ENCODE measurements at places on chromosomes 7 and 10.

DNA sequence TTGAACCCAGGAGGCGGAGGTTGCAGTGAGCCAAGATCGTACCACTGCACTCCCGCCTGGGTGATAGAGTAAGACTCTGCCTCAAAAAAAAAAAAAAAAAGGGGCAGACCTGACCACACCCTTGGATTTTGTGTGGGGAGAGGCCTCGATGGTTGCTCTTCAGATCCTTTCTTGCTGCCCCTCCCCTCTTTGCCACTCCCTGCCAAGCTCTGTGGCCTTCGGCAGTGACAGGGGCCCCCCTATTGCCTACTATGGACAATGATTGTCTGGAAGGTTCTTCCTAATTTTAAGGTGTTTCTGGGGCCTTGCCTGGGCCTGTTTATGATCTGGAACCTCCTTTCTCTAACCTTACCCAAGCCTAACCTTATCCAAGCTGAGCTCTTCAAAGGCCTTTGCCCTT, 795 bp downstream of the PRF1 start:
- DNase-seq: no peak

GRCh38 chr10:53754596-53755250, 982.1 kb upstream of the MBL2 start:
- no peak for DNase-seq

DNA sequence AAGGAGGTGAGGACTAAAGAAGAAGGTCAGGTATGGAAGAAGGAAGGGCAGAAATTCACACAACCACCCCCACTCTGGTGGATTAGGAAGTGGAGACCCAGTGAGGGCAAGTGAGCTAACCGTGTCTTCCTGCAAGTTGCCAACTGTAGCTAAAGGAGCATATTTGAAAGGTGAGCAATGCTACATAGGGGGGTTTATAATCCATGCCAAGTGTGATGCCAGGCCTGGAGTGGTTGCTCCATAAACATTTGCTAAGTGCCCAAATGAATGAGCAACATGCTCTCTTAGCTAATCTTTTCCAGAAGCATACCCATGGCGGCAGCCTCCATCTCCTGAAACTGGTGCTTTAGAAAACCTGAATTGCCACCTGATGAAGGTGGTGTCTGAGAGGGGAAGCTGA, 121.6 kb downstream of the LRRC18 start:
- DNase-seq: no peak

DNA sequence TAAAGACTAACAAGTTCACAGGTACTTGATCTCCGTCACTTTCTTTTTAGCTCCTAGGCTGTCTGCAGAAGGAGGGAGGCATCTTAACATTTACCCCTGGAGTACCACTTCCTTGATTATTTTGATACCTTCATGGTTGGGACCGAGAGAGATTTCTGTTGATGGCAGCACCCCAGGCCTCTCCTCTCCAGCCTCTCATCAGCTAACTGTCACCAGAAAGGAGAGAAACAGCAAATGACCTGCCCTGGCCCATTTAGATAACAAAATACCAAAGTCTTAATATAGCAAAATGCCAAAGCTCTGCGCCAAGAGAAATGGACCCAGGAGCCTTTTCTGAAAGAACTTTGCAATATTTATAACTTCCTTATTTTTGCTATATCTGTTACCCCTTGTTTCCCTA, 30.0 kb upstream of the KLHL7 start:
- DNase-seq: no peak

DNA sequence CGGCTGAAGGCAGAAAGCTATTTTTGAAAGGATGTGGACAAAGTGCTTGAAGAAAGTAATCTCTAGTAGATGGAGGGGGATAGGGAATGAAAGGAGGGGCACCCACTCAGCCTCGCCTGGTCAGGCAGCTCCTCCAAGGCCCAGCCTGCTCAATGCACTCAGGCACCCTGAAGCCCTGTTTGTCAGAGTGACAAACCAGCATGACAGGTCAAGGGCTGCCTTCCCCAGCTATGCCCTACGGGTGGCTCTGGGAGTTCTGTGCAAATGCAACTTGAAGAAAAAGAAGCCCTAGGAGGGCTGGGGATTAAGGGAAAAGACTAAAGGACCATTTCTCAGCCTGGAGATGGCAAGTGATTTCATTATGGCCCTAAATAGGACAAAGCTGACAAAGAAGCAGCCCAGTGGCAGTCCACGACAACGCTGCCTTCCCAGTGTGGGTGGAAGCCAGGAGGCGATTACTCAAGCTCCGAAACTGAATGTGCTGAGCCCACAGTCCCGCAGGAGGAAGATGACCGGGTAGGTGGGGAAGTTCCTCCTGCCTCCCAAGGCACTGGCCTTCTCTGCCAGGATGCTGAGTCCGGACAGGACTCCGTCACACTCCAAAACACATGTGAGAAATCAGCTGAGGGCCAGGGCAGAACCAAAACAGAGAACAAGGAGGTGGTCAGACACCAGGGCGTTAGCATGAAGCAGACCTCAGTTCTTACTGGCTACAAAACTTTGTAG, 16.3 kb downstream of the LIPA start:
- DNase-seq: peak; percentile 51

DNA sequence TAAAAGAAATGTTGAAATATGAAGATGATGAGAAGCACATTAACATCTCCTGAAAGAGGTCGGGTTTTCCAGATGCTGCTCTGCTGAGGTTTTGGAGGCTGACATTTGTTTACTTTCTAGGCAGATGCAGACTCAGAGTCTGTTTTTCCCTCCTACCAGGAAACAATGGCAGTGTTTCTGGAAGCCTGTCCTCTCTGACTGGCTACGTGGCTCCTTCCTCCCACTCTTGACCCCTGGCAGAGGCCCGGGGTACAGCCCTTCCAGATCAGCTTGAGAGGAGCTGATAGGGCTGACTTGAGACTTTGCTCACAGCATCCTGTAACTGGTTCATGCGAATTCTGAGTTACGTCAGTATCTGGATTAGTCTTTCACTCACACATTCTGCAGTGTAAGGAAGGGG, 41.1 kb upstream of the IL15RA start:
- no peak for DNase-seq

GRCh38 chr10:26173837-26174236, 42.7 kb upstream of the GAD2 start:
- DNase-seq: no peak

- DNase-seq: no peak
These were observed 351.1 kb upstream of the KLF6 start for GRCh38 chr10:4136121-4136520.

DNA sequence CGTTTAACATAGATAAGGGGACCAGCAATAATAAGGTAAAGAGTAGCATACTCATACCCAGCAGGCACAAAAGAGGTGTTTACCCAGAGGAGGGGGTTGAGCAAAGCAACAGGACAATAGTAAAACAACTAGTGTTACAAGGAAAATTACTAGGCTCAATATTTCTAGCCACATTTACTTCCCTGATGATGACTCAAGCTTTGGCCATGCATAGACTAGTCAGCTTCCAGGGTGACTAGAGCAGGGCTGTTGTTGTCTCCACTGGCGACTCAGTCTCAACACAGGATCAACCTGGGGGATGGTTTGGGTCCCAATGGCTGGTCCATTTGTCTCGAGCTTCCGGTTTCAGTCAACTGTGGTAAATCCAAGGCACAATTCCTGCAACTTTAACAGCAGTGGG, 217.7 kb upstream of the KCND2 start:
- no peak for DNase-seq

DNA sequence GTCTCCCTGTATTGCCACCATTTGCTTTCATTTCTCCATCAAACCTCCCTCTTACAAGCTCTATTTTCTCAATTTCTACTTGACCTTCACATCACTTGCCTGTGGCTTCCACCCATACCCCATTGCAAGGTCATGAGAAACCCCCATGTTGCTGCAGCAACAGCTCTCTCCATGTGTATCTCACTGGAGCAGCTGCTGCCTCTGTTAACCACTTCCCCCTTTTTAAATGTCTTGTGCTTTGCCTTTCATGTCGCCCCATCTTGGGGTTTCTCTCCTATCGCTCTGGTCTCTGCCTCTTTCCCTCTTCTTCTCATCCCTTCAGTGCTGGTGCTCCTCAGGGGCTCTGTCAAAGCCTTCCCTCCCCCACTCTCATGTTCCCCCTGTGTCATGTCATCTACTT, 148.8 kb downstream of the CHN2 start:
- no peak for DNase-seq

DNA sequence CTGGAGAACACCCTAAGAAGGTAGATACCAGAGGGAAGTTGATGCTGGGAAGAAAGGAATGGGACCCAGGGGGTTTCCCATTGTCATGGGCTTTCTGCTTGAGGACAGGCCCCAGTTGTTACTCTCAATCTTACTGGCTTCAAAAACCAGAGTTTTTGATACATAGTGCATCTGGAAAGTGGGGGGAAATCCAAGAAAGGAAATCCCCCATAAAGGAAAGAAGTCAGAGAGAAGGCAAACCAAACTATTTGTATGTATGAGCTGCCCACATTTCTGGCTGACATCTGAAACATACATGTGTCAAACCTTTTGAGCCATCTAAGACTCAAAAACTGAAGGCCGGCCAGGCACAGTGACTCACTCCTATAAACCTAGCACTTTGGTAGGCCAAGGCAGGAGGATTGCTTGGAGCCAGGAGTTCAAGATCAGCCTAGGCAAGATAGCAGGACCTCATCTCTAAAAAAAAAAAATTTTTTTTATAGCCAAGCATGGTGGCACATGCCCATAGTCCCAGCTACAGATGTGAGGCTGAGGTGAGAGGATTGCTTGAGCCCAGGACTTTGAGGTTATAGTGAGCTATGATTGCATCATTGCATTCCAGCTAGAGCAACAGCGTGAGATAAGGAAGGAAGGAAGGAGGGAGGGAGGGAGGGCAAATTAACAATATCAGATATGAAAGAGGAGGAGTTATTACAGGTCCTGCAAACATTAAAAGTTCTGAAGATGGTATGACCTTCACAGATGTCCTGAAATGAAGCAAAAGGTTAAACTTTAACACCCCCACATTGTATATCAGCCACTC, 6.7 kb upstream of the COA1 start:
- no peak for DNase-seq

- DNase-seq: no peak
These were observed 89.1 kb downstream of the CDK6 start for GRCh38 chr7:92747041-92747835.

GRCh38 chr7:33694006-33694405, 211.3 kb upstream of the BMPER start:
- no peak for DNase-seq

GRCh38 chr7:122258971-122259370, 45.6 kb downstream of the FEZF1 start:
- no peak for DNase-seq

DNA sequence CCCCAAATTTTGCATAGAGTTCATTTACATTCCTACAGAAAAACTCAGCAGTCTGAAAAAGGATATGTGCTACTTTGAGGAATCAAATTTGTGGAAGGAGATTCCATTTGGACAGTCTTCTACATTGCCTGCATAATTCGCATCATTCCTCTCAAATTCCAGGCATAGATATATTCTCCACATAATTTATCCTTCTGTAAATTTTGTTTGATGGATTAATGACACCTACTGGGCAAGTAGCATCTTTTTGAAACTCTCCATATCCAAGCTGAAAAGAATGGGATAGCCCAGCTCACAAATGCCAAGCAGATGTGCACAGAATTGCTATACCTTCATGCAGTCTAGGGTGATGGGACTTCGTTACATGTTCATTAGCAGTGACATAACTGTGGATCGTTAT, 515.3 kb downstream of the AUTS2 start:
- no peak for DNase-seq

DNA sequence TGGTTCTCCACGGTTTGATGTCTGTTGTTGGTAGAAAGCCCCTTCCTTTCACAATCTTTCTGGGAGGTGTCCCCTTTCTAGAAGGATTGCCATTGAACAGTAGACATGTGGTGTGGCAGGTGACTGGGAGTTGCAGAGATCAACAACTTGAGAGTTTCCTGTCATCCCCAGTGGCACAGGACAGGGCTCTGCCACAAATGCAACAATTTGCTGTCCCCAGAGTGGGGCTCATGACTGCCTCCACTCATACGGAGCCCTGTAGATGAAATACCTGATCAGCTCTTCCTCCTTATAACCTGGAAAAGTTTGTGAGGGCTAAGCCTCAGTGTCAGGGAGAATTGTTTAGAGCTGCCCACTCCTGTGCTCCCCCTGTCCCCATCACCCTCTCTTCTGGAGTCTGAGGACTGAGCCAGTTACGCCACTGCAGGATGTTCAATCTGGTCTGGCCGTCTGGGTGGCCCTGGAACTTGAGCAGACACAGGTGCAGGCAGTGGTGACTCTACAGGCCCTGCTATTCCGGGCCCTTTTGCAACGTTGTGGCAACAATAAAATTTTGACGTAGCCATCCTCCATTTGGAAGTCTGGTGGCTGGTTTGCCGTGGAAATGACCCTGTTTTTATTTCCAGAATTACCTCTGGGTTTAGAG, 6.5 kb downstream of the DBNL start:
- peak; percentile 25 for DNase-seq

- no peak for DNase-seq
These were observed at the start of gene NMT2 for GRCh38 chr10:15168291-15168785. Gene NMT2 (minus strand): TSS chr10:15168693. CDS start chr10:15168612, 81 bp downstream.

- no peak for DNase-seq
These were observed 99.8 kb upstream of the SVIL start for GRCh38 chr10:29734640-29734961.

- no peak for DNase-seq
These were observed 34.7 kb downstream of the UBE2D4 start for GRCh38 chr7:43960933-43961332.

GRCh38 chr10:109963439-109963838, 40.1 kb upstream of the XPNPEP1 start:
- DNase-seq: no peak

DNA sequence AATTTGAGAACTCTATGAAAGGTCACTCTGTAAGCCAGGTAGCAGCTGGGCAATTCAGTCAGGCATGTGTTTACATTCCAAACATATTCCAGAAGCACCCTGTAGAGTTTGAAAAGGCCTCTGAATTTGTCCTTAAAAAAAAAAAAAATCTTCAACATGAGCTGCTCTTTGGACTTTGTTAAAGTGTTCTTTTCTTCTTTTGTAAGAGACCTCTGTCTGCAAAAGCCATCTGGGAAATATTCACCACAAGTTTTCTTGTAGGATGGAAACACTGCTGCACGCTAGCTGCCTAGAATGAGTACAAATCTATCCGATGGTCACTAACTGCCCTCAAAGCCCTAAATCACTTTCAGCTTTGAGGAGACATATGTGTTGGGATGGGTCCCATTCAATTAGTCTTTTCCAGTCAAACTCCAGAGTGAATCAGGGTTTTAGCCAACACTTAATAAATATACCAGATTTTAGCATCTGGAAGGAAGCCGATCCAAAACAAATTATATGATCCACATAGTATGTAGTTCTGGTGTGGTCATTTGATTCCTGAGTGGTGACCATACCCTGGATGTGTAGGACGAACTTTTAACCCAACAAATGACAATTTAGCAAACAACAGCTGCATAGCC, 85.9 kb downstream of the CD36 start:
- DNase-seq: no peak

- no peak for DNase-seq
These were observed 57.3 kb upstream of the SPOCK2 start for GRCh38 chr10:72145657-72146056.
